Head of caudate nucleus (tissue), 42 donors: ENCODE measurements at places on chromosomes 6 and 20.

DNA sequence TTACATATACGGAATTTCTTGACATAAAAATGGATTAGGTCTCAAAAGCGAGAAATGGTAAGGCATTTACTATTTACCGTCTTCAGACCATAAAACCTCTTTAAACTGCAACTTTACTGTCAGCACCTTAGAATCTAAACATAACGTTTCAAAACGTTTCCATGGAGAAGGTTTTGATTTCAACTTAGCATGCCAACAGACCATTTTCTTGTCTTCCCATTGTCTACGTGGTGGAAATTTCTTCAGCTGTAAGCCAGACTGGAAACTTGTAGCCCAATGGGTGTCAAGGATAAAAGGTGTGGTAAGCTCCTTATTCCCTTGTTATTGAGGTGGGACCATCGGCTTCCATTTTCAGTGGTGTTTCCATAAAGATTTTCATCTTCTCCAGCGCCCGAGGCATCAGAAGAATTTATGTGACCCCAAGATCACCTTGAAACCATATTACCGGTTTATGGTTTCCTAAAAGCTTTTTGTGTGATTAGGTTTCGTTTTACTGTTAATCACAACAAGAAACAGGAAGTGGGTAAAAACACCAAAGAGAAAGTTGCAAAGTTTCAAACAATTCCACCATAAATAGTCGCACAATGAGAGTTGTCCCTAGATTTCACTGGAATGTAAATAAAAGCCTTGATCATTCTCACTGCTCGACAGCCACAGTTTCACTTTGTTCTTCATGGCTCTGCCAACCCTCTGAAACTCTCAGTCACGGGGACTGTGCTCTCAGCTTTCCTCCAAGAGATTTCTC lies 63.0 kb upstream of the CD2AP start:
- no peak for DNase-seq

DNA sequence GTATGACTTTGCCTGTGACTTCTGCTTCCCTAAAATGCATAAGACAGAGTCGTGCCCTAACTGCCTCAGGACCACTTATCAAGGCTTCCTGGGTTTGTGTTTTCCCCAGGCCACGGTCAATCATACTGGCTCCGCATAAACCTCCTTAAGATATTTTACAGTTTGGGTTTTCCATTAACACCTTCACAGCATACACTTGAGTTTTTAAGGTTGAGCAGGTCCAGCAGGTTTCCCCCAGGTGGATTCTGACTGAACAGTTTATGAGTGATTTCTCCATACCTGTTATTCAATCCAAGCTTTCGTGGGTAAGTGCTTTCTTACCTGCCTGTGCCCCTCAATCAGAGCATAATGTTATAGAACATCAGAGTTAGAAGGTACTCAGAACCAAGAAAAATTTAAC lies 39.3 kb downstream of the NINL start:
- no peak for DNase-seq

DNA sequence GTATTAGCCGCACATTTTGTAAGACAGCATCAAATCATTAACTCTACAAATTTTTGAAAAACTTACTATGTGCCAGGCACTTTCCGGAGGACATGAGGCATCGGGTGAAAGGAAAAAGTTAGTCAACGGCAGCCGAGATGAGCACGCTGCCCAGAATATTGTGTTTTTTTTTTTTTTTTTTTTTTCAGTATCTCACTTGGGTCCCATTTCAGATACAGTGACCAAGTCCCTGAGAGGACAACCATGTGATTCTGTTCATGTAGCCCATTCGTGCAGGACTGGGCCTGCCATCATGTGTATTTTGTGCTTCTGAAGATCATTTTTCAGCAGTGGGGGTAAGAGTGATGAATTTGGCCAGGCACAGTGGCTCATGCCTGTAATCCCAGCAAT lies 1.3 kb downstream of the SLA2 start:
- no peak for DNase-seq

DNA sequence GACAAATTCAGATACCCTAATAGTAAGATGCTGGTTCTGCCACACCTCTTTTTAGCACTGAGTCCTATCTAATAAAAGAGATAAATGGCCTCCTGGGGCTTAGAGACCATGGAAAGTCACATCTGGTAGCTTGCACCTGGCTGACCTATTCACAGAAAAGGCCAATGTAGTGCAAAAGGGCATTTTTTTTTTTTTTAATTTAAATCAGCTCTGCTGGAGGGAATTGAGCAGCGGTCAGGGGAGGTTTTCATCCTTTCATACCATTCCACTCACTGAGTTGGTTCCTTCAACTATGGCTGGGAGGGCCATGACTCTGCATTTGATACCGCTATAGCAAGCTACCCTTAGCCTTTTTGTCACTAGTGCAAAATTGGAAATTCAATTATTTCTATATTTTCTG lies 20.1 kb upstream of the HS3ST5 start:
- no peak for DNase-seq

GRCh38 chr6:9711365-9711764 lies 703.5 kb downstream of the TFAP2A start:
- no peak for DNase-seq
